ENCODE measurements at places on chromosomes 5 and 9.

DNA sequence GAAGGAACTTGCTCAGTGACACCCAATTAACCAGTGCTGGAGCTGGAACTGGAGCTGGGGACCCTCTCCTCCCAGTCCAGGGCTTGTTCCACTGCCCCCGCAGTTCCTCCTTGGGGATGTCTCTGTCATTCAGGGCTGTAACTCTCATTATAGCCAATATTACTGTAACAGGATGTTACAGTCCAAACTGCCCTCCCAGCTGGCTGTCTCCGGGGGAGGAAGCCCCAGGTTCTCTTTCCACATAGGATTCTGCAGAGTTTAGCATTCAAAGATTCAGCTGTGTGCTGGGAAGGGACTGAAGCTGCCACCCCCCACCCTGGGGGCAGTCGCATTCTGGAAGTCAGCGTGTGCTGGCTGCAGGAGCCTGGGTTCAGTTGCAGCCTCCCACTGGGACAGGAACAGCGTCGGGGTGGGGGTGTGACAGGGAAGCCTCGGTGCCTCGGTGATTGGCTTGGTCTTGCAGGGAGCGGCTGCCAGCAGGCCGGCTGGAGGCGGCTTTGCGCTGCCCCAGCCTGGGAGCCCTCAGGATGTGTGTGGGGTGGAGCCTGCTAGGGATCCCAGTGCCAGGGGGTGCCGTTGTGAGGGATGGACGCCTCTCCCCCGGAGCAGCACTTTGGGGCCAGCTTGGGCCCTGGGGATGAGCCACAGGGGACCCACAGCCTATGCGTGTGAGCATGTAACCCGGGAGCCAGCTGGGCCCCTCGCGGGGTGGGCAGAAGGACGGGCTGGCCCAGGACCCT is 101.1 kb downstream of the RGS3 start:
- no peak for DNase-seq

- no peak for DNase-seq
Observed at GRCh38 chr5:174245516-174246075, 200.1 kb downstream of the NSG2 start.

DNA sequence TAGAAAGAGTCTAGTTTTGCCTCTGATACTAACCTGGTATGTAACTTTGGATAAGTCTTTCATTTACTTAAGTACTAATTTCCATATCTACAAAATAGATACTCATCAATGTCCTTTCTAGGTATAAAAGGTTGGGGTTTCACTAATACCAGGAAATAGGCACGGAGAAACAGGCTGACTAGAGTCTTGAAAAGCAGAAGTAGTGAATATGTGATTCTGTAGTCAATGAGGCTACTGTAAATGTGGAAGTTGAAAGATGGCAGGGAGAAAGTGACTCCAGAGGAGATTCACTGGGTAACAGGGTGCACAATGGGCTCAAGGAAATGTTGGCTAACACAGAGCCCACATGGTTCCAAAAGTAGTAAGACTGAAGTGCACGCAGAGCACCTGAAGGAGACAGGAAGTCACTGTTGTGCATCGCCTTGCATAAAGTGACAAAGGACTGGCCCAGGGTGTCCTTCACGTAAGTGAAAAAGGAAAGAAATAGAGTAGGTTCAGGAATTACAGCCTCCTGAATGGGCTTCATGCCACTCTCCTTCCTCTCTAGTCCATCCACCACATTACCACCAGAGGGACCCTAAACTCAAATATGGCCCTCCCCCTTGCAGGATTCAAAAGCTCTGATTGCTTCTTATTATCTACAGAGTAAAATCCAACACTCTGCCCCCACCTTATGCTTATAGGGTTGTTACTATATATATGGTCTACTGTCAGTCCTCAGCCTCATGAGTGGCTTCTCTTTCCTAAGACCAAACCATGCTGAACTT is 288.0 kb upstream of the SMARCA2 start:
- DNase-seq, result no peak

DNA sequence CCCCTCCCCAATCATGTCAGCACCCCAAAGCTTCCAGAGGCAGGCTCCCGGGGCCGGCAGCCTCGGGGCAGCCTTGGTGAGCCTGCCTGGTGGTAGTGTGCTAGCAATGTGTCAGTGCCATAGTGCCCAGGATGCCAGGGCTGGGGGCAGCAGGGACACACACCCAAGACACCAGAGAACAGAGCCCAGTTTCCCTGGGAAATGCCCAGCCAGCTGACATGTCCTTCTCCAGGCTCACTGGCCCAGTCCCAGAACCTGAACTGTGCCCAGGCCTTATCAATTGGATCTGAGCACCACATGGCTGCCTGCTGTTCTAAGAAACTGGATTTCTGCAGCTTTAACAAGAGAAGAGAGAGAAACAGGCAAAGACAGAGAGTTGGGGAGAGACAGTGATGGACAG is 74.9 kb upstream of the LRRTM2 start:
- DNase-seq, result no peak

GRCh38 chr9:37507566-37508134 is 21.9 kb downstream of the POLR1E start:
- DNase-seq, result no peak

DNA sequence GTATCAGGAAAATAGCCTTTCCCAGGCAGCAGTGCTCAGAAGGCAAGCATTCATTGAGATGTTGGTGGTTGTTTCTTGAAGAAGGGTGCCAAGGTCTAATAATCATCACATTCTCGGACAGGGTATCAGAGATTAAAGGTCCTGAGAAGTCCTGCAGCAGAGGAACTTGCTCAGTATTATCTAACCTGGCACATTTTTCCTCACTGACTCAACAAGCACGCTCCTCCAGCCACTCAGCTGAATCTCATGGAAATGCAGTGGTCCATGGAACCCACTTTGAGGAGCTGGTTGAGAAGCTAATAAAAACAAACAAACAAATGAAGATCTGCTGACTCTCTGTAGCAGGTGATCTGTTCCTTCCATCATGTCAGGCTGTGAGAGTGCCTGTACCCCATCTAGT is 35.3 kb upstream of the ICE1 start:
- no peak for DNase-seq

GRCh38 chr9:5718296-5719032 is 89.6 kb downstream of the RIC1 start:
- DNase-seq, result no peak

DNA sequence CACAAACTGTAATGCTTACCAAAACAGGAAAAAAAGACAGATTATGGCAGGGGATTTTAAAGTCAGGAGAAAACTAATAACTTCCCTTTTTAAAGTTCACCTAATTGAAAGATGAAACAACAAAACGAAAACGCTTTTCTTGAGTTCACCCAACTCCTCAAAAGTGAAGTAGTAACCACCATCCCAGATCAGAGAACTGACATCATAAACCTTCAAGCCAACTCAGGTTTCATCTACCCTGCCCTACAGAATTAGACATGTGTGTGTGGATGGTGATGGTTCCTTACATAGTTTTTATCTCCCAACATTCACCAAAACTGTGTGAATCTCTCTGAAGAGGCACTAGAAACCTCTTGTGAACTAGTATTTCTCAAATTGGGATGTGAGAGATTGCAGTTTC is 195.2 kb upstream of the PTGER4 start:
- no peak for DNase-seq

GRCh38 chr5:65971643-65972042 is 45.3 kb downstream of the ERBIN start:
- DNase-seq, result no peak

- DNase-seq, result no peak
Observed at GRCh38 chr9:785997-786396, 55.5 kb upstream of the DMRT1 start.

- peak; percentile 75 for DNase-seq
Observed at GRCh38 chr5:76473661-76474060, 70.6 kb downstream of the IQGAP2 start.

DNA sequence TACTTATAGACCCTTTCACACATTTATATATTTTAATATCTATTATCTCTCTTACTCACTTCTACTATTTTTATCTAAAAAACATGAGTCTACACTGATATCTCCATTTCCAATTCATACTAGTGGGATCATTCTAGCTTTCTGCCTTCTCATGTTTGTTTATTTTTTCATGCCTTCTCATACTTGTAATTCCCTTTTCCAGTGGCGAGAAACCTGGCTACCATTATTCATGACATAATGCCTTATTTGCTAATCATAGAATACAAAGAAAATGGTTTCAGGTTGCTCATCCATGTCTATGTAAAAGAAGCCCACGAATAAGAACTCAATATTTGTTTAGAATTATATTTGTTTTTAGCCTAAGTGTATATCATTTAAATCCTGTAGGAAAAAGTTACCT is 232.7 kb upstream of the ACTBL2 start:
- no peak for DNase-seq

DNA sequence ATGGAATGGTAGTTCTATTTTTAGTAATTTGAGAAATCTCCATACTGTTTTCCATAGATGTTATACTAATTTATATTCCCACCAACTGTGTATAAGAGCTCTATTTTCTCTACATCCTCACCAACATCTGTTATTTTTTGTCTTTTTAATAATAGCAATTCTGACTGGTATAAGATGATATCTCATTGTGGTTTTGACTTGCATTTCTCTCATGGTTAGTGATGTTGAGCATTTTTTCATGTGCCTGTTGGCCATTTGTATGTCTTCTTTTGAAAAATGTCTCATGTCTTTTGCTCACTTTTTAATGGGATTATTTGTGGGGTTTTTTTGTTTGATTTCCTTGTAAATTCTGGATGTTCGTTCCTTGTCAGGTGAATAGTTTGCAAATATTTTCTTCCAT is 154.4 kb downstream of the ZSWIM6 start:
- no peak for DNase-seq

- DNase-seq, result no peak
Observed at GRCh38 chr9:38416461-38416860, 7.8 kb downstream of the IGFBPL1 start.

DNA sequence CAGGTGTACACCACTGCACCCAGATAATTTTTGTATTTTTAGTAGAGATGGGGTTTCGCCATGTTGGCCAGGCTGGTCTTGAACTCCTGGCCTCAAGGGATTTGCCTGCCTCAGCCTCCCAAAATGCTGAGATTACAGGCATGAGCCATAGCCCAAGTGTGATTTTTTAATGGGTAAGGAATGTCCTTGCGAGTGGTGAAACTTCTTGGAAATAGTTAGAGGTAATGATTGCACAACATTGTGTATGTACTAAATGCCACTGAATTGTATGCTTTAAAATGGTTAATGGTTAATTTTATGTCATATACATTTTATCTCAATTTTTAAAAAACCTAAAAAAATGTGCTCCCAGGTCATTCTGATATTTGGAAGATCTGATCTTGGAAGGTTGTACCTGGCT is 59.9 kb upstream of the IL6ST start:
- no peak for DNase-seq

DNA sequence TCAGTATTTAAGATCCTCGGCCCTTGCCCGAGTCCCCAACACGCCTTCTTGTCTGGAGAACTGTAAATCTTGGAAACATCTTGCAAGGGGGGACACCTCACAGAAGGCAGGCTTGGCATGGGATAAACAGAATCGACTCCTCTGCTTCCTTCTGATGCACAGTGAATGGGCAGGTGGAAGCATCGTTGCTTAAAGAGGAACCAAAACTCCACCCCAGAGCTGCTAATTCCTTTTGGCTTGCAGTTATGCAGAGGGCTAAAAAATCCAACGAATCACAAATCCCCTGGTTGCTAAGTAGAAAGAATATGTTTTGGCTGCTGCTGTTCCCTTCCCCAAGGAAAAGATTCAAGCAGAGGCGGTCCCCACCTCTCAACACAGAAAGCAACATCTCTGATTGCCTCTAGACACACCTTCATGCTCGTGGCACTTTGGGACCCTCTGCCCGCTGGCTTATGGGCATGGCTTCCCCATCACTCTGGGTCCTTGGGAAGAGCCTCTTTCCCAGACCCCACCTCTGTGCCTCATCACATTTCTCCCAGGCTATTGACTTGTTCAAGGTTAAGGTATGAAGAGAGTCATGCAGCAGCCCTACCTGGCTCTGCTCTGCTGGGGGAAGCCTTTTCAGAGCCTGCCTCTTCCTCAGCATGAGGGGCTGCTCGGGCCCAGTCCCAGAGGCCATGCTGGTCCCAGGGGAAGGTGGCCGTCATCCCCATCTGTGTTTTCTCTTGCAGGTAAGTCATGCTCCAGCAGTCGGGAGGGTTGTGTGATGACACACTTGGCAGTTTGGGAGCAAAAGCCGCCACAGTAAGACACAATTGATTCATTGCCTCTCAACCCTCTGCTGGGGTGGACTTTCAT is 137.1 kb downstream of the KCNIP1 start:
- no peak for DNase-seq

Measured in activated CD4-positive, alpha-beta T cell treated with anti-CD3 and anti-CD28 coated beads for 48 hours (primary cell).